IMR-90 (cell line): ENCODE measurements at places on chromosomes 11 and 22.

GRCh38 chr11:28834877-28835276, 726.7 kb downstream of the METTL15 start:
- peak; percentile 97 for DNase-seq

DNA sequence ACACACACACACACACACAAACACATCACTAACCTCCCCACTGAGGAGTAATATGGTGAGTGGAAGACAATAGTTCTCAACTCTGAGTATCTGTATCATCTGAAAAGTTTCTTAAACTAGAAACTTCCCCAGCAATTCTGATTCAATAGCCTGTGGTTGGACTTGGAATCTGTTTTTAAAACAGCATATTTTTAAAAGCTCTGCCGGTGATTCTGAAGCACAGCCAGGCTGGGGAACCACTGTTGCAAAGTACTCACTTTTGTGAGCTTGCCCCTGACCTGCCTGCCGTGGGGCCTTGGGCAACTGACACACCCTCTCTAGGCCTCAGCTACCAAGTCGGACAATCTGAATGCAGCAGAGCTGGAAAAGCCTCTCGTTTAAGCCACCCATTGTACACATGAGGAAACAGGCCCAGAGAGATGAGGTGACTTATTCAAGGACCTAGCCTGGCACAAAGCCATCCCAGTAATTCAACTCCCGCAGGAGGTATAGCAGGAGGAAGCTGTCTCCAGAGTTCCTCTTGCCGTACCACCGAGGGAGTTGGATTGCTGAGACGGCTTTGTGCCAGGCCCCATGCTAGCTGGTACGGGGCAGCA, 8.9 kb downstream of the SLC15A3 start:
- no peak for DNase-seq

GRCh38 chr11:70834984-70835560, 417.3 kb downstream of the SHANK2 start:
- no peak for DNase-seq

- DNase-seq = no peak
Observed at GRCh38 chr11:66321606-66322005, 4.8 kb upstream of the CD248 start.

GRCh38 chr22:35552196-35552842, 11.7 kb downstream of the RASD2 start:
- DNase-seq = no peak

- DNase-seq = no peak
Observed at GRCh38 chr11:80365076-80365725, 924.4 kb upstream of the TENM4 start.

DNA sequence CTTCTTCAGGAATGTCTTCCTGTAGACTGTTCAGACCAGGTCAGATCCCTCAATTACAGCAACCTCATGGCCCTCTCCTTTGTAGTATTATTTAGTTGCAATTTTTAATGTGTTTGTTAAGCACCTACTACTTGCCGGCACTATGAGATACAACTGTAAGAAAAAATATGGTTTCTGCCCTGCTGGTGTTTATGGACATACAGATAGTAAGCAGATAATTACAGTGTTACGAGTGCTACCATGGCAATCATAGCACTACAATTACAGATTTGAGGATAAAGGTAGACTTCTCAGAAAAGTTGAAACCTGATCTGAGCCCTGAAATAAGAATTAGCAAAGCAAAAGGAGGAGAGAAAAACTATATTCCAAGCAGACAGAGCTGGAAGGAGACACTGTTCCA, 2.8 kb downstream of the LRRC51 start:
- DNase-seq = no peak

GRCh38 chr11:70716216-70716615, 317.9 kb downstream of the CTTN start:
- DNase-seq = no peak

DNA sequence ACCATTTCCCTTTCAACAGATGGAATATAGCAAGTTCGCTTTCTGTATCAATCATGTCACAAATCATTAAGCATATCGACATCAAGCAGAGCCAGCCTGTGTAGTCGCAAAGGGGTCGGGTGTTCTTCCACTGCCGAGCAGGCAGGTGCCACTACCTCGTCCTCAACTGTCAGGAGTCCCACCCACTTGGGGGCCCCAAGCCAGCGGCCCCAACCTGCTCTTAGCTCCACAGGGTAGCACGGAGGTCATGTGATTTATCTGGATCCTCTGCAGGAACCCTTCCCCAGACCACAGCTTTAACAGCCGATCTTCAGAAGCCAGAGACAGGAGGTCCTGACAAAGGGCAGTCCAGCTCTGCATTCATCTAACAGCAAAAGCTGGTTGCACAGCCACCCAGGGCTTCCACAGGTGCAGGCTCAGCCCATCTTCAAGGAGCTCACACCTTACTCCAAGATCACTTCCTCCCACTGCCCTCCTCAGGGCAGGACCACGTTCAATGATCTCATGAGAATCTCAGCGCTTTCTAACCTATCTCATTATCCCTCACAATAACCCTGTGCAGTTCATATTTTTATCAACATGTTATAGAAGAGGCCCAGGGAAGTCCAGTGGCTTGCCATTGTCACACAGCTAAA, 110.2 kb downstream of the TRIM29 start:
- no peak for DNase-seq
